ENCODE measurements at places on chromosomes 7 and 10.

GRCh38 chr10:130014263-130015074, 50.4 kb upstream of the EBF3 start:
- DNase-seq, result no peak

- DNase-seq, result no peak
These were observed 124.8 kb downstream of the CNNM2 start for GRCh38 chr10:103042908-103043307.

DNA sequence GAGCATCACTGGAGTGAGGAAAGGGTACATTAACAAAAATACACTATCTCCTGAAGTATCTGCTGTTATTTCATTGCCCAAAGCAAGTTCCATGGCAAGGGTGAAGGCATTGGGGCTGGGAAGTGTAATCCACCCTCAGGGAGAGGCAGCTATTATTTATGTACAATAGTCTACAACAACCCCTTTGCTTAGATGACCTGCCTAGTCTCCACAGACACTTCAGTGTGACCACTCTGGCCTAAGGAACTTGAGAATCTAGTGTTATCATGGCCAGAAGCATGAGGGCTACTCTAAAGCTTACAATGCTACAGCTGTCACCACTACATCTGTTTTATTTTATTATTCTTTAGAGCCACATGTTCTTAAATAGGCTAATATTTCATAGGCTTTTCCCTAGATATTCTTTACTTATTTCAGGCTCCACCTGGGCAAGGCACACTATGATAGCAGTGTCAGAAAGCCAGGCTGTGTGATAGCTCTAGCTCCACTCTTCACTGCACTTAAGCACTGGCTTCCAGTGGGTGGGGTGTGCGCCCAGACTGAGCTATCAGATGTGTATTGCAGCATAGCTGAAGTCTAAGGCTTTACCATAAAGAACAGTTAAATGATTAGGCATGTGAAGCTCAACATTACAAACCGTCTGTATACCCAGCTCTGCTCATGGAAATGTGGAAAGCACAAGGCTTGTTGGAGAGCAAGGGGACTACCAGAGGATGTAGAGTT, 117.0 kb upstream of the CCDC6 start:
- DNase-seq, result no peak

GRCh38 chr7:46930366-46930765, 651.5 kb downstream of the TNS3 start:
- DNase-seq, result peak; percentile 9

GRCh38 chr10:66521506-66521905, 404.3 kb upstream of the LRRTM3 start:
- DNase-seq, result no peak

DNA sequence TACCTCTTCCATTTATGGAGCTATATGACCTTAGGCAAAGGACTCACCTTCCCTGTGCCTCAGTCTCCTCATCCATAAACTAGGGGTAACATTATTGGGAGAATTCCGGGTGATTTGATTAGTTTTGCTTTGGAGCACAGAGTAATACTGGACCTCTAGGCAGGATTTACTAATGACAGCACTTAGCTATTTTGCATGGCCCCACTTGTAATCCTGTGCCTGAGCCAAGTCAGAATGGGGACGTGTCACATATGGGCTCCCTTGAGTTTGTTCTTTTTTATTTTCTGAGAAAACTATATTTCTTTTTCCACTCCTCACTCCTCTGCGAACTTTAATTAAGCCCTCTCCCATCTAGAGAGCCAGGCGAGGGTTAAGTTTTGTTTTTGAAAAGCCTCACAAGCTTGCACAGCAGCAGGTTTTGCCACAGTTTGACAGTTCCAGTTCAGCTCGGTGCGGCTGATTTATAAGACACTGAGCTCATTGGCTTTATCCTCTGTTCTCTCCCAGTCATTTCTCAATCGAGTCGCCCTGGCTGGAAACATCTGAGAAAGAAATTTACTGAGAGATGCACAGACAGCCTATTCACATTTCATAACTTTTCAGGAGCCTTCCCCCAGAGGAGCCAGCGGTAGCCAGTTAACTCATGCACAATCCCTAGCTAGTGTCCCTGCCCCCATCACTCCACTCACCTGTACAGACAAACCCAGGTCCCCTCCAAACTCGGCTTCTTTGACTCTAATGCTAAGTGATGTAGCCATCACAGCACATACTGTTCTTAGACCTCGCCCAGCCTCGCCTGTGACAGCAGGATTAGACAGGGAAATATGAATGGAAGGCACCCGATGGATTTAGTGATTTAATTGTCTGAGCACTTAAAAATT, 441.9 kb upstream of the NPVF start:
- no peak for DNase-seq

DNA sequence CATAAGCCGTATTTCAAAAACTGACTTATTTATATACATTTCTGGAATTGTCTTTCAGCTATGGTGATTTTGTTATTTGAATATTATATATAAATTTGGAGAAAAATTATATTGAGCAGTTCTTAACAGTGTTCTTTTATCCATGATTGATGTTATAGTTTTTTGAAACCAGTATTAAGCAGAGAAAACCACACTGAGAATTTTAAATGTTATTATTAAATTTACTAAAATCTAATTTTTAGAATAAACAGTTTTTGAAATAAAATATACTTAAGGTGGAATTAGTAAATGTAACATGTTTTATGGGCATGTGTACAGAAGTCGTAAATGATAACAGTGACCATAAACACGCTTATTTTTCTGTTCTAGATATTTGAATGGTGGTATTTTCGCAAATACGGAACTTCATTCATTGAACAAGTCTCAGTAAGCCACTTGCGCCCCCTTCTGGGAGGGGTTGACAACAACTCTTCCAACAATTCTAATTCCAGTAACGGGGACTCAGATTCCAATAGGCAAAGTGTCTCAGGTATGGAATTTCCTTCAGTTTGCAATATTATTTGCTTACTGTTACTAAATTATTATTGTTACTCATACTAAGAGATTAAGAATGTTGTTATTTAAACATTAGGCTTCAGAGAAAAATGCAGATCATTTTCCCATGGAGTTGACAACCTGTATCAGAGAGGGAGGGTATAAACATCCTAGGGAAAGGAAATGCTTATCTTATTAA, 166.1 kb downstream of the ST7 start:
- DNase-seq, result peak; percentile 84

DNA sequence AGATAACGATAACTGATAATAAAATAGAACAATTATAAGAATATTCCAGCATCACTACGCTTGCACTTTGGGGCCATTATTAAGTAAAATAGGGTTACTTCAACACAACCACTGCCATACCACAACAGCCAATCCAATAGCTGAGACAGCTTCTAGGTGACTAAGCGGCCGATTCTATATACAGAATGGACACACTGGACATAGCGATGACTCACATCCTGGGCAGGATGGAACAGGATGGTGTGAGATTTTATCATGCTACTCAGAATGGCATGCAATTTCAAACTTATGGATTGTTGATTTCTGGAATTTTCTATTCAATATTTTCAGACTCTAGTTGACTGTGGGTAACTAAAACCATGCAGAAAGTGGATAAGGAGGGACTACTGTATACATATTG, 920.9 kb downstream of the LRMDA start:
- DNase-seq, result peak; percentile 91

DNA sequence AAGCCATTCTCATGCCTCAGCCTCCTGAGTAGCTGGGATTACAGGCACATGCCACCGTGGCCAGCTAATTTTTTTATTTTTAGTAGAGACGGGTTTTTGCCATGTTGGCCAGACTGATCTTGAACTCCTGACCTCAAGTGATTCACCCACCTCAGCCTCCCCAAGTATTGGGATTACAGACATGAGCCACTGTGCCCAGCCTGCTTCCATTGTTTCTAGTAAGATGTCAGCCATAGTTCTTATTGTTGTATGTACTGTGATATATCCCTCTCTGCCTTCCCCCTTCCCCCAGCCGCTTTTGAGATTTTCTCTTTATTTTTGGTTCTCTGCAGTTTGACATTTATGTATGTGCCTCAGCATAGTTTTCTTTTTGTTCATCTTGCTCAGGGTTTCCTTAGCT, 87.9 kb upstream of the KLF14 start:
- no peak for DNase-seq

GRCh38 chr7:120218712-120219111, 54.3 kb upstream of the KCND2 start:
- no peak for DNase-seq

DNA sequence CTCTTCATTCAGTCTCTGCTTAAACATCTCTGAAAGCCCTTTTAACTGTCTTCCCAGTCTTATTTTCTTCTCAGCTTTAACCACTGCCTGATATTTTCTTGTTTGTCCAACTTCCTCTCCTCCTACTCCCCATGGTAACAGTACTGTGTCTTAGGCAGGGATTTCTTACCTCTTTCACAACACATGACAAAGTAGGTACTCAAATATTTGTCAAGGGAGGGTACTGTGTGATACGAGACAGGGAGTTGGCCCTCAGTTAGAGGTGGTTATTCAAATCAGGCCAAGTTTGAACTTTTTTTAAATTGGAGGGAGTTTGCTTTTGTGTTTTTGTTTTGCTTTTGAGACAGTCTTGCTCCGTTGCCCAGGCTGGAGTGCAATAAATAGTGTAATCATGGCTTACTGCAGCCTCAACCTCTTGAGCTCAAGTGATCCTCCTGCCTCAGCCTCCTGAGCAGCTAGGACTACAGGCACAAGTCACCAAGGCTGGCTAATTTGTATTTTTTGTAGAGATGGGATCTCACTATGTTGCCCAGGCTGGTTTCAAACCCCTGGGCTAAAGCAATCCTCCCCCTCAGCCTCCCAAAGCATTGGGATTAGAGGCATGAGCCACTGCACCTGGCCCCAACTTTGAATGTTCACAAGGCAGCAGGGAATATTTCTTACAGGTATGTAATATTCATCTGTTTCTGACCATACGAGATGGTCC, 2.5 kb upstream of the KPNA7 start:
- DNase-seq, result no peak

DNA sequence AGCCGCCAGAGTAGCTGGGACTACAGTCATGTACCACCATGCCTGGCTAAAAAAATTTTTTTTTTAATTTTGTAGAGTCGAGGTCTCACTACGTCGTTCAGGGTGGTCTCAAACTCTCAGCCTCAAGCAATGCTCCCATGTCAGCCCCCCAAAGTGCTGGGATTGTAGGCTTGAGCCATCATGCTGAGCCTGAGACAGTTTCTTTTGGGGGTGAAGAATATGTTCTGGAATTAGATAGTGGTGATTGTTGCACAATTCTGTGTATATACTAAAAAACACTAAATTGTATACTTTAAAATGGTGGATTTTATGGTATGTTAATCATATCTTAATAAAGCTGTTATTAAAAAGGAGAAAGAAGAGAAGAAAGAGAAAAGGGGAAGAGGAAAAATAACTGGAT, 1.5 kb downstream of the CUZD1 start:
- no peak for DNase-seq
